ENCODE measurements at places on chromosomes 5 and 9.

GRCh38 chr5:58804291-58804690 lies 221.4 kb downstream of the RAB3C start:
- DNase-seq, result no peak

- DNase-seq, result no peak
These were observed 45.9 kb upstream of the ITGA2 start for GRCh38 chr5:52943285-52943684.

- DNase-seq, result no peak
These were observed 167.7 kb upstream of the PTCH1 start for GRCh38 chr9:95684516-95684915.

- peak; percentile 43 for DNase-seq
These were observed 60.9 kb upstream of the PIP5K1B start for GRCh38 chr9:68643901-68644809.

DNA sequence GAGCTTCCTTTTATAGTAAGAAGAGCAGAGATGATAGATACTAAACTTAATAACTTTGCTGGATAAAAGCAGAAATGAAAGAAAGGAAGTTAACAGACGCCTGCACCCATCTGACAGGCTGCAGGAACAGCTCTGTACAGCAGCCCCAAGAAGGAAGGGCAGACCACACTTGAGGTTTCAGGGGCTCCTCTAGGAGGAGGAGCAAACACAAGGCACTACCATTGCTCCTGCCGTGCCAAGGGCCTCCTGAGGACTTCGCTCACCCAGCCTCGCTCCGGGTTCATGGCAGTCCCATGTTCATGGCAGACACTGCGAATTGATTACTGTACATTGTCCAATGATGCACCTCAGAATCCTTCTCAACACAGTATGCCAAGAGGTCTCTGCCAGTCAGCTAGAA lies 85.1 kb downstream of the AMBP start:
- DNase-seq, result no peak

DNA sequence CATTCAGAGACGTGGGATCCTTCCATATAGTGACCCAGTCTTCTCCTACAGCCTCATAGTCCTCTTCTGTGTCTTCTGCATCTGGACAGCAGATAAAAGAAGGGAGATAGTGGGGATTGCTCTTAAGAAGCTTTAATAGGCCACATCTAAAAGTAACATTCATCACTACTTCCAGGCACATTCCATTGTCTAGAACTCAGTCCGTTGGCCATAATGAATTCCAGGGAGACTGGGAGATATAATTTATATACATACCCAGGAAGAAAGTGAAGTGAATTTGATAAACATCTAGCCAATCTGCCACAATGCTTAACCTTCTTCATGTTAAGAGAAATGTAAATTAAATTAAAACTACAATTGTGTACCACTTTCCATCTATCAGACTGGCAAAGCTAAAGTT lies 22.5 kb upstream of the GLIPR2 start:
- no peak for DNase-seq

GRCh38 chr5:173055722-173055982 lies 500 bp upstream of the CREBRF start:
- DNase-seq, result no peak

DNA sequence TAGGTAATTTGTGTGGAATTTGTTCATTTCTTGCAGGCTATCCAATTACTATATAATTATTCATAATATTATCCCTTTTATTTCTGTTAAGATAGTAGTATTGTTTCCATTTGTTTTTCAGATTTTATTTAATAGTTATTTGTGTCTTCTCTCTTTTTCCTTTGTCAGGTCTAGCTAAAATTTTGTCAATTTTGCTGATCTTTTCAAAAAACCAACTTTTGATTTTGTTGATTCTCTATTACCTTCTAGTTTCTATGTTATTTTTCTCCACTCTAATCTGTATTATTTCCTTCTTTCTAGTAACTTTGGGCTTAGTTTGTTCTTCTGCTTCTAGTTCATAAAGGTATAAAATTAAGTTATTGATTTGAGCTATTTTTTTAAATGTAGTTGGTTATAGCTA lies 76.3 kb downstream of the OSTF1 start:
- DNase-seq, result no peak

- no peak for DNase-seq
These were observed 8.7 kb upstream of the MYOT start for GRCh38 chr5:137858954-137859353.

GRCh38 chr5:140111011-140111858 lies 2.7 kb upstream of the PURA start:
- DNase-seq, result no peak

GRCh38 chr9:79630521-79631403 lies 59.0 kb downstream of the TLE4 start:
- DNase-seq, result no peak

- DNase-seq, result peak; percentile 77
These were observed 1.3 kb upstream of the PHPT1 start for GRCh38 chr9:136847826-136848392.

- no peak for DNase-seq
These were observed 71.8 kb upstream of the CD180 start for GRCh38 chr5:67268231-67269021.
